Activated CD8-positive, alpha-beta T cell treated with anti-CD3 and anti-CD28 coated beads, Interleukin-2, amount 10 ng/mL, durations not matched to agents 7 days and 5 days (primary cell): ENCODE measurements at places on chromosomes 3 and 15. TPM values are rescaled to one million over a fixed set of nuclear protein-coding genes. Genes with fewer than 3 reads are reported as not detected.

DNA sequence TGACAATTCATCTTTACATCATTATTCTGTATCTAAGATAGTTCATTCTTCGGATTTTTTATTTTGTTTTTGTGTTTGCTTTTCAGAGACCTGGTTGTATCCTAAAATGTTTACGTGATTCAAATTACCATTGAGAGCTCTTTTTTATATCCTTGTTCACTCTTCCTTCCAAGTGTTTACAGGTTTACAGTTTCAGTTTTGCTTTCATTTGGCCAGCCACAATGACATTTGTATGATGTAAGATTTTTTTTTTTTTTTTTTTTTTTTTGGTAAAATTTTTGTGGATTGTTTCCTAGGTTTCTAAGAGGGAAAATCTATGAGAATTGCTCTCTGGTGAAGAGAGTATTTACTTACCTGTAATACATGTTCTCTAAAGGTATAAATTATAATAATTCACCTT, 55.0 kb downstream of the SETD5 start:
- DNase-seq = peak; percentile 31

GRCh38 chr3:183313351-183313750, 60.3 kb downstream of the B3GNT5 start:
- no peak for DNase-seq

GRCh38 chr3:193403307-193403706, 24.8 kb upstream of the ATP13A5 start:
- DNase-seq = no peak

DNA sequence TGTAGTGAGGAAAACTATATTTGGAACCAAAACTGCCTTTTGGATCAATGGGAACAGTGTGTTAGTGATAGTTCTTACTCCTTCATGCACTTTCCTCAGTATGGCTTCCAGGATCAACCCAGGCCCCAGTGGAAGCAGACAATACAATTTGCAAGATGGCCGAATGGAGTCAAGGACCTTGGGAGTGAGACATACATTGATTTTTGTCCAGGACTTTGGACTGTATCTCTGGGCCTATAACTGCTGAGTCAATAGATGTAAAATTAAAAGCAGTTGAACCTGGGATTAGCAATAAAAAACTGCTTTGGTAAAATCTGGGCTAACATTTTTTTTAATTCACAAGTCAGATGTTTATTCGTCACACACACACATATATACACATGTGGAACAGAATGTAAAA, 1.8 kb downstream of the ARRDC4 start:
- DNase-seq = no peak

GRCh38 chr3:180615954-180616353, 14.0 kb downstream of the TTC14 start:
- no peak for DNase-seq

DNA sequence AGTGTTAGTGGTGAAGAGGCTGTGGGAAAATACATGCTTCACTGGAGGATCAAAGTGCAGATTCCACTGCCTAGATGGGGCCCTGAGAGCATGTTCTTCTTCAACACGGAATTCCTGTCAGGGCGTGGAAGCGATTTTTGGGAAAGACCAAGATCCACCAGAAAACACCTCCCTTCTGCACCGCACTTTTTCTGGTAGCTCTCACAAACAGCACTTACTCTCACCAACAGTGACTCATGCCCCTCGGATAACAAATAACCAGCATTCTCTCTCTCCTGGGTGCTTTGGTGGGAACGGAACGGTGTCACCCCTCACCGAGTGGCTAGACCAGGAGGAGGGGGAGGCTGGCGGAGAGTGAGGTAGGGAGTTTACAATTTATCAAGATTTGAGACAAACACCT, 40.1 kb downstream of the ADAMTSL3 start:
- DNase-seq = no peak

DNA sequence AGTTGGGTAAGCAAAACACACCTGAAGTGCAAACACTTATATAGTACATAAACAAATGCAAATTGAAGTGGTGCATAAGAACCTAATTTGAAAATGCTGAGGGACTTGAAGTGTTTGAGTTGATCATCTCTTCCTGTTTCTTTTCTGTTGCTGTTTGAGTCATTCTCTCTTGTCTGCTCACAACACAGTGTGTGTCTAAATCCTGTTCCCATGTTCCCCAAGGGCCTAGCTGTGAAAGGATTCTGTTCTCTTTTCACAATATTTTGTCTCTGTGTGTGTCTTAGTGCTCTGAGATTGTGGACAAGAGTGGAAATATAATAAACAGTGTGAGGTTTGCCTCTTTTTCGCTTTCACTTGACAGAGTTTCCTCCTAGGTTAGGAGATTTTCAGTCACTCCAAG, 6.1 kb downstream of the CD96 start:
- DNase-seq = no peak

DNA sequence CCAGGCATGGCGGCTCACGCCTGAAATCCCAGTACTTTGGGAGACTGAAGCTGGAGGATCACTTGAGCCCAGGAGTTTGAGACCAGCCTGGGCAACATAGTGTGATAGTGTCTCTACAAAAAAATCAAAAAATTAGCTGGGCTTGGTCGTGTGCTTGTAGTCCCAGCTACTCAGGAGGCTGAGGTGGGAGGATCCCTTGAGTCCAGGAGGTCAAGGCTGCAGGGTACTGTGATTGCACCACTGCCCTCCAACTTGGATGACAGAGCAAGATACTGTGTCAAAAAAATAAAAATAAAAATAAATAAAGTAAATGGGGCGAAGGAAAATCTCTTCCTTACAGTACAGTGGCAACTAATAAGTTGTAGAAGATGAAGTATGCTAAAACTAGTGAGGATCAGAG, 29.6 kb downstream of the LSM3 start:
- no peak for DNase-seq

DNA sequence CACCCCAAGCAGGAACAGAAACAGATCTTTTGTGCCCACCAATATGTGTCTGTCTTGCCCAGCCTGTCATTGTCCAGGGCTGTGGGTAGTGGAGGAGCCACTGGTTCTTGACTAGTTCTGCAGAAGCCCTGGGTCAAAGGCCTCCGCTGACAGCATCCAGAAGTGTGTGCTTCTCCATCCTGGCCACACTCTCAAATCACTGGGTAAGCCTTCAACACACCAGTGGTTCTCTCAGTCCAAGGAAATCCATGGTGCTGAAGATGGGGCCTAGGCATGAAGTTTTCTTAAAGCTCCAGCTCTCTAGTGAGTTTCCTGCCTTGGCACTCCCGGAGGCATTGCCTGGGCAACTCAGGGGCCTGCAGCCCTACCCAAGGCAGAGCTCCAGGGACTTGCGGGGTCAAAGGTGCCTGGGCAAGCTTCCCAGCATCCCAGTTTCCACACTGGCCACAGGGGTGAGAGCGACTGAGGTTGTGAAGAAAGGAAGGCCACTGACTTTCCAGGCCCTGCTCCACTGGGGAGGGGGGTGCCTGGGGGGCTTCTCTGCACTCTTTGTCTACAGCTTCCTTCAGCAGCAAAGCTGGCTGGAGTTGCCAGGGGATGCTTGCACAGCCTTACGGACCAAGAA, 37.9 kb upstream of the RPL32 start:
- no peak for DNase-seq

- DNase-seq = no peak
Observed at GRCh38 chr3:141372656-141373055, 4.4 kb downstream of the ZBTB38 start.

- DNase-seq = no peak
Observed at GRCh38 chr3:152688313-152688712, 146.6 kb upstream of the P2RY1 start.

BOC gene
- not detected for total RNA-seq

HPS3 gene
- 26.8 TPM for total RNA-seq

PLAAT1 gene
- not detected for total RNA-seq

SSUH2 gene
- not detected for total RNA-seq
